ENCODE measurements at places on chromosomes 16 and 17.

GRCh38 chr17:50944054-50944901, 78.1 kb upstream of the TOB1 start:
- peak; percentile 68 for DNase-seq

- peak; percentile 17 for DNase-seq
These were observed 21.5 kb downstream of the GPR179 start for GRCh38 chr17:38322156-38322779.

- DNase-seq, result no peak
These were observed 8.0 kb downstream of the ST3GAL2 start for GRCh38 chr16:70430667-70431536.

DNA sequence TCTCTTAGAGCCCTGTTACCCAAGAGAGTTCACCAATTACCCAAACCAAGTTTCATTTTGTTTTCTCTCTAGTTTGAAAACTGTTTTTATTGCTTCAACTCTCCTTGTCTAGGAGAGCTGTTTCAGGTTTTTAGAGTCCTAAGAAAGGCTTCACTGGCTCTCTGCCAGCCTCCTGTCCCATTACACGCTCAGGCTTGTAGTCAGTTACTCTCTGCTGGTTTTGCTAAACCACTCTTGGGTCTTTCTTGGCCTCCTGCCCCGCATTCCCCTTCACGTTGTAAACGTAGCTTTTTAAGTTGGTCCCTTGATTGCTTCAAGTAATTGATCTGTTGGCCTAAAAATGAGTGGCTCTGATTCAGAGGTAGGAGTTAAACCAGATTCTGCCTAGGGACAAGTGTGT, 529.1 kb downstream of the MAF start:
- DNase-seq, result no peak

DNA sequence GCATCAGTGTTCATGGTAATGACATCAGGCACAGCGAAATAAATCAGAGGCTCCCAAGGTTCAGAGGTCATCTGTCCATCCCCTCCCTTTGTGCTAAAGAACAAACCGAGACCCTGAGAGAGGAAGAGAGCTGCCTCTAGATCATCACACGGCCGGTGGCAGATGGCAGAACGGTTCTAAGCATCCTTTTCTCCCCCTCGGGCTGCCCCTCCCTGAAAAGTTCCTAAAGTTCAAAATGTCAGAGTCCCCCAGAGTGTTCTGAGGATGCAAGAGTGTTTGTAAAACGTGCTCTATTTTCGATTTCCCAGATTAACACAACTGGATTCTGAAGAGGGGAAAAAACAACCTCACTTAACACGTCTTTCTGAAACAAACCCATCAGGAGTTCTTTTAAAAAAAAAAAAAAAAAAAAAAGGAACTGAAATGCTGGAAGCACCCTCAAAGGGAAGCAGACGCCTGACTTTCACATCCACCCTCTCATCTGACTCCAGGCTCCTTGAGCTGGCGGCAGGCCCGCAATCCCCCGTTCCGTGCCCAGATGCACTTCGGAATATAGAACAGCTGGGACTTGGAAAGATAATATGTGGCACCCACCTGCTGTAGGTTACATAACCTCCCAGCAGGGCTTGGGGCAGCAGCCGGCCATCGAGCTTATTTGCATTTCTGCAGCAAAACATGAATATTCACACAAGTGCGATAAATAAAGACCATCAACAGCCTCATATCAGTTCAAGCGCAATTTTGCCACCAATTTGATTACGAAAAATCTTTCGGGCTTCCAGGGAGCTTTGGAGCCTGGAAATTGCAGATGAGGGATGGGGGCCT, 115.5 kb upstream of the SMURF2 start:
- no peak for DNase-seq

DNA sequence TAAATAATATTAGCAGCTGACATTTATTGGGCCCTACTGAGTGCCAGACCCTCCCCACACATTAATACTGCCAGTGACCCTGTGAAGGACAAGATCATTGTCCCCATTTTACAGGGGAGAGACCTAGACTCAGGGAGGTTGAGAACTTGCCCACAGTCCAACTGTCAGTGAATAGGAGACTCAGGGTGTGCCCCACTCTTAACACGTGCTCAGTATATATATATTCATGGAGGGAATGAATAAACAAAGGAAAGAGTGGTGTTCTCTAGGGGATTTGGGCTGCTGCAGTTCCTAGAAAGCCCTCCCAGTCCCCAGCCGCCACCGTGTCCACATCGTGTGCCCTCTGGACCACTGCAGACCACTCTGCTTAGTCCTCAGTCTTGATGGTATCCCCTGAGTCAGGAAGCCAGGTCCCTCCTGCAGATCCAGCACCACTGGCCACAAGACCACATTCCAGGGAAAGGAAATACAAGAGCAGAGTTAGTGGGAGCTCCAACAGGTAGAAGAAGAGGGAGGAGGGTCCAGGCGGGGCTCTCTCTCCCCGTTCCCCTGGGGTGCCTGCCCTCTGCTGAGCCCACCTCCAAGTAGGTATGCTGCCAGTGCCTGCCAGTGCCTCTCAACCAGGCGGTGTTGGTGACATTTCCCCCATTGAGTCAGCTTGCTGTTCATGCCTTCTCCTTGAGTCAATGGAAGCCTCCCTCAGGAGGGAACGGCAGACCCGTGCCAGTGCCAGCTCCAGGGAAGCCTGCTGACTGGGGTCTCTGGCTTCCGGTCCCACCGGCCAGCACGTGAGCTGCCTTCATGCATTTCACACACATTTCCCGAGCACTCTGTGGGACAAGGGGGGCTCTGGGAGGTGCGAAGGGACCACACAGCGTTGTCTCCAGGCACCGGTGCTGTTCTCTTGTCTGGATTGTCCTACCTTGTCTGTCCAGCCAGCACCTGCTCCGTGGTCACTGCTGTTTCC, 75.6 kb downstream of the GNAO1 start:
- no peak for DNase-seq

DNA sequence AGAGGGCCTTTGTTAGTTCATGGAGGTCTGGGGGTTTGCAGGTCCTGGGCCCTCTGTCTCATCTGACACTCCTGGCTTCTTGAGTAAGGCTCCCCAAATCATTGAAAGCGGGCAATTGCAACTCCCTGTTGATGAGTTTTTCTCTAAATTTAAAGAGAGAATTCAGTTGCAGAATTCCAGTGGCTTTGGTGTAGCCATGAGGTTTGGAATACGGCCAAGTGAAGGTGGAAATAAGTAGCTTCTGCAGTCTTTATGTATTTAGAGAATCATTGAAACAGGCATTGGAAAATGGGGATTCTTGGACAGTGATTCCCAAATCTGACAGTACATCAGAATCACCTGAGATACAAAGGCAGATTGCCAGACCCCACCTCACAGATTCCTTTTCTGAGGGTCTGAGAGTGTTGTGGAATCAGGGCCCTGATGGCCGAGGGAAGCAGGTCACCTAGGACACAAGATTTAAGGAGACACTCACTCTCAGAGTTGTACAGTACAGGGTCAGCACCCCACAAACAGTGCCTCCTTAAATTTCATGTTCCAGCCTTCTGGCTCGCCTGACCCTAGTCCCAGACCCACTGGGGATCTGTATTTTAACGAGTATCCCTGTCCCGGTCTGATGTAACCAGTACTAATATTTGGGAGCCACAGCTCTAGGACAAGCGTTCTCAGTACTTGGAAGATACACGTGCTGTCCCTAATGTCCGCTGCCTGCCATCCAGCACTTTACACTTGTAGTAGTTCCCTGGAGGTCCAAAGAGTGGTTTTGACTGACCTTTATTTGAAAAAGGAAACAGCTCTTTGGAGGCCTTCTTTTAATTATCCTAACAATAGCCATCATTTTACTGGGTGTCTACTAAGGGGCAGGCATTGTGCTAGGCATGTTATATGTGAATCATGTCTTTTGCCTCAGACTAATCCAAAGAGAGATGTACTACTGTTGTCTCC, 37.8 kb downstream of the YPEL2 start:
- no peak for DNase-seq

GRCh38 chr17:77925831-77926543, 32.5 kb upstream of the TNRC6C start:
- no peak for DNase-seq

DNA sequence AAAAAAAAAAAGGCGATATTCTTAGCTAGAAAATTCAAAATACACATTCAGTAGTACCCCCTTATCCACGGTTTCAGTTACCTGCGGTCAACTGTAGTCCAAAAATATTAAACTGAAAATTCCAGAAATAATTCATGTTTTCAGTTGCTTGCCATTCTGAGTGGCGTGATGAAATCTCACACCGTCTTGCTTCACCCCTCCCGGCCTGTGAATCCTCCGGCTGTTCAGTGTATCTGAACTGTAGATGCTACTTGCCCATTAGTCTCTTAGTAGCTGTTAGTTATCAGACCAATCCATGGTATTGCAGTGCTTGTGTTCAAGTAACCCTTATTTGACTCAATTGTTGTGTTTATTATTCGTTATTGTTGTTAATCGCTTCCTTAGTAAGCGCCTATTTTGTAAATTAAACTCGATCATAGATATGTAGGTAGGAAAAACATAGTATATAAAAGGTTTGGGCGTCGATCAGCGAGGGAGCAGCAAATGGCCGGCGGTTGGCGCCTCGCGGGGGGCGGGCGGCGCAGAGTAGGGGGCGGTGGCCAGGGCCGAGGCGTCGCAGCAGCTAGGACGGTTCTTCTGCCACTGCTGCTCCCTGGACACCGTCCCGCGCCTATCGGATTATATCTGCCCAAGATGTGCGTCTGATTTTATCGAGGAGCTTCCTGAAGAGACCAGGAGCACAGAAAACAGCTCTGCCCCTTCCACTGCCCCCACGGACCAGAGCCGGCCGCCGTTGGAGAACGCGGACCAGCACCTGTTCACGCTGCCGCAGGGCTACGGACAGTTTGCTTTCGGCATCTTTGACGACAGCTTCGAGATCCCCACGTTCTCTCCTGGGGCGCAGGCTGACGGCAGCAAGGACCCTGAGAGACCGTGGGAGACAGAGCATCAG, 39.8 kb upstream of the AKAP1 start:
- no peak for DNase-seq

GRCh38 chr17:17576772-17577234, 14.7 kb downstream of the PEMT start:
- no peak for DNase-seq

- no peak for DNase-seq
These were observed 24.8 kb downstream of the LMF1 start for GRCh38 chr16:946048-946395.

DNA sequence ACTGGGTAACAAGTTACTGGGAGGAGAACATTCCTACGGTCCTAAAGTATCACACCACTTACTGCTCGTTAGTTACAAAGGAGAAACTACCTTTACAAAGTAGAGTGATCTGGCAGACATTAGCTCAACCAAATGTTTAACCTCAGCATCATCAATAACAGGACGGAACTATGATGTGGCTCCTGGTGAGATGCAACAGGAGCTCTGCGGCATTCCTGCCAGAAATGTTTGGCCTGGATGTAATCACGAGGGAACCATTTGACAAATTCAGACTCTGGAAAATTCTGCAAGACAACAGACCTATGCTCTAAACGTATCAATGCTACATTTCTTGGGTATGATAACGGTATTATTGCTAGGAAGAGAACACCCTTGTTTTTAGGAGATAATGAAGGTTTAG, 80.4 kb downstream of the MRM3 start:
- DNase-seq, result no peak

GRCh38 chr16:17301593-17302135, 169.1 kb downstream of the XYLT1 start:
- DNase-seq, result no peak

GRCh38 chr17:57938061-57938502, 17.1 kb downstream of the CUEDC1 start:
- DNase-seq, result no peak

- no peak for DNase-seq
These were observed 55.7 kb downstream of the MARF1 start for GRCh38 chr16:15587152-15587825.

GRCh38 chr17:76909971-76910760, 42.0 kb downstream of the MGAT5B start:
- DNase-seq, result no peak

- DNase-seq, result no peak
These were observed 28.4 kb downstream of the DNAH2 start for GRCh38 chr17:7745748-7746470.

DNA sequence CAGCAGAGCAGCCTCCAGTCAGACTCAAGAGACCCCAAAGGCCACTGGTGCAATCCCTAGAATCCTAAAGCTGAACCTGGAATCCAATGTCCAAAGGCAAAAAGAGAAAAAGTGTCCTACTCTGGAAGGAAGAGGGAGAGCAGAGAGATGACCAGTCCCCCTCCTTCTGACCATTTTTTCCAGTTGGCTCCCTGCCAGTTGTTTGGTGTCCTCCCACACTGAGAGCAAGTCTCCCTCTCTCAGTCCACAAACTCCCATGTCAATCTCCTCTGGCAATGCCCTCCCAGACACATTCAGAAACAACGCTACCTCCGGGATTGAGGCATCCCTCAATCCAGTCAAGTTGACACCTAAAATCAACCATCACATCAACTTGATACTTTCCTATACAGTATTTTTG, 4.3 kb upstream of the CLEC19A start:
- no peak for DNase-seq

DNA sequence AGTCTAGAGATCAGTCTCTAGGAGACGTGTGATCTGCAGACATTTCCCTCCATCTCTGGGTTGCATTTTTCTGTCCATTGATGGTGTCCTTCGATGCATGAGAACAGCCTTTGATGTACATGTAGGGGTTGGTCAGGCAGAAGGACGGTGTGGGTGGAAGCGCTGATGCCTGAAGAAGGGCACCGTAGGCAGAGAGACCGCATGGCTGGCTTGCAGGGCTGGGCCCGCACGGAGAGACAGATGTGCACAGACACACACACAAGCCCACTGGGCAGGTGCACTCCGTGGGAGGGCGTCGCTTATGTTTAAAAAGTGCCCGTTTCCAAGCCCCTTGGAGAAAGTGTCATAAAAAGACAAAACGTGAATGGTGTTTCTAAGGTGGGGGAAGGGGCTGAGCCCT, 15.7 kb upstream of the WFIKKN1 start:
- DNase-seq, result no peak

- DNase-seq, result peak; percentile 92
These were observed 31.4 kb downstream of the ACTG1 start for GRCh38 chr17:81481073-81481799.

GRCh38 chr17:43914451-43914850, 7.1 kb upstream of the MPP2 start:
- no peak for DNase-seq
